ENCODE measurements at places on chromosomes 3 and 15.
A peak's percentile ranks its signal among the peaks of the same experiment; 100 is the strongest.

GRCh38 chr15:85772668-85773067, 22.1 kb downstream of the KLHL25 start:
- DNase-seq: peak; percentile 57

DNA sequence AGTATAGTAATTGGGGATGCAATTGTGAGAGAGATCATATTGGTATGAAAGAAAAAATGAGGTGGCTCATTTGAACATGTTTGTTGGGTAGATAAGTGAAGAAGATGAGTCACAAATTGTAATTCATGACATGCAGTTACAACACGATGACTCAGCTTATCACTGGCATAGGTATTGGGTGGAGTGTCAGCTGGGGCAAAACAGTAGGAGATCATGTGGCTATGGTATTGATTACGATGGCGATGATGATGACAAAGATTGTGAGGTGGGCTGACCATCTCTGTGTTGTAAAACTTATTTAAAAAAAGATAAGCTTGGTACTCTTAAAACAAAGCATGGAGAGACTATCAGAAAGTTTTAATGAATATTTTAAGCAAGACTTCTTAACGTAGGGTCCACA, 11.6 kb upstream of the DPH6 start:
- no peak for DNase-seq

- DNase-seq: no peak
These were observed 3.1 kb downstream of the SPRED1 start for GRCh38 chr15:38255690-38256089.

DNA sequence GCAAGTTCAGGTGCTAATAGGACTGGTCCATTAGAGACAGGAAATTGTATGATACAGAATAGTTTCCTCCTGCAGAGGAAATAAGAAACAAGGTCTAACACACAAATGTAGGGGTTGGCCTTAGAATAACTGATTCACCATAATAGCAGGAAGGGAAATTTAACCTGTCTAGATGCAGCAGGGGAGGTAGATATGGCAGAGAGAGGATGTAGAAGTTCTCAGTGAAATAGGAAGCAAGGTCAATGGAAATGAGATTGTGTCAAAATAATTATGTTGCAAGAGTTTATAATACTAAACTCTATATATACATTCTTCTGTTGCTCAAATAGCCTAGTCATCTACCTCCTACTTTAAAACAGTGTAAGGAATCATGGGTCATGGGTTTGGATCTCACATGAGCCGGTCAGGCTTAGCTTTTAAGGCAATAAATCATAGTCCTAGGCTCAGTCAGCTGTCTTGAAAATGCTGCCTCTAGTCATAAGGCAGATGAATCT, 17.0 kb downstream of the BCL2A1 start:
- no peak for DNase-seq

DNA sequence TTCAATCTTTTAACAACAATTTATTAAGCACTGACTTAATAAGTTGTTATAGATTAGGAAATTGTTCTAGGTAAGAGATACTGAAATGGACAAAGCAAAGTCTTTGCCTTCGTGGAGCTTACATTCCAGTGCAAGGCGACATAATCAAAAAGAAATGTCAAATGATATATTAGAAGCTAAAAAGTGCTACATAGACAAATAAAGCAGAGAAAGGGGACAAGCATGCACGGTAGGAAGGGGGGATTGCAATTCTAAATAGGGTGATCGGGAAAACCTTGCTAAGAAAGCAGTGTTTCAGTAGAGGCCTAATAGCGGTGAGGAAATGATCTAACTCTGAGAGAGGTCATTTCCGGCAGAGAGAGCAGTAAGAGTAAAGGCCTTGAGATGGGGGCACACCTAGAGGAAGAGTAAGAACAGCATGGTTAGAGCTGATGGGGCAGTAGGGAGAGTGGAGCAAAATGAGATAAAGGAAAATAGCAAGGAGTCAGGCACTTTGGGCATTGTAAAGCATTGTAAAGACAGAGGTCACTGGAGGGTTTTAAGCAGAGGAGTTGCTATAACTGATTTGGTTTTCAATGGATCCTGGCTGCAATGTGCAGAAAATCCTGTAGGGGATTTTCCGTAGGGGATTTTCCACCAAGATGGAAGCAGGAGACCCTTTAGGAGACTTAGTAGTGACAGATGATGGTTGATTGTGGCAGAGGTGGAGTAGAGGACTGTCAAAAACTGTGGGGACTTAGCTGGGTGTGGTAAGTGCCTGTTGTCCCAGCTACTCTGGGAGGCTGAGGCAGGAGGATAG, 71.7 kb upstream of the CFAP20DC start:
- DNase-seq: no peak

GRCh38 chr3:179760944-179761343, 108.1 kb downstream of the USP13 start:
- DNase-seq: no peak

- no peak for DNase-seq
These were observed 235.3 kb upstream of the MRPL3 start for GRCh38 chr3:131738095-131738494.

DNA sequence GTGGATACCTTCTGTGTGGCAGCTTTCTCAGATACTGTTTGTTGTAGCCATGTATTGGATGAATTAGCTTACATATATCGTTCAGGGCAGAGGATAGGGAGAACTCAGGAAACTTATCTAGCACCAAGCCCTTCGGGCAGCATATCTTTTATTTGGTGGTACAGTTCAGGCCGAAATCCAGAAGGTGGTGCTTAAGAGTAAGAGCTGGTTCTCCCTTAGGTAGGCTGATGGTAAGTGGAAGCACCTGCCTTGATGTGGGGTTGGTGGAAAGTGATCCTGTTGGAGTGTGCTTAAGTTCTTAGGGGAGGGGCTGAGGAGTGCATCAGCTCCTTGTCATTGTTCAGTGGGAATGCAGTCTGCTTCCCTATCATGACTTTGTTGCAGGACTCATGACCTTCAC, 187.5 kb downstream of the DOCK3 start:
- no peak for DNase-seq

GRCh38 chr3:43959498-43960447, 269.0 kb downstream of the ABHD5 start:
- DNase-seq: no peak

DNA sequence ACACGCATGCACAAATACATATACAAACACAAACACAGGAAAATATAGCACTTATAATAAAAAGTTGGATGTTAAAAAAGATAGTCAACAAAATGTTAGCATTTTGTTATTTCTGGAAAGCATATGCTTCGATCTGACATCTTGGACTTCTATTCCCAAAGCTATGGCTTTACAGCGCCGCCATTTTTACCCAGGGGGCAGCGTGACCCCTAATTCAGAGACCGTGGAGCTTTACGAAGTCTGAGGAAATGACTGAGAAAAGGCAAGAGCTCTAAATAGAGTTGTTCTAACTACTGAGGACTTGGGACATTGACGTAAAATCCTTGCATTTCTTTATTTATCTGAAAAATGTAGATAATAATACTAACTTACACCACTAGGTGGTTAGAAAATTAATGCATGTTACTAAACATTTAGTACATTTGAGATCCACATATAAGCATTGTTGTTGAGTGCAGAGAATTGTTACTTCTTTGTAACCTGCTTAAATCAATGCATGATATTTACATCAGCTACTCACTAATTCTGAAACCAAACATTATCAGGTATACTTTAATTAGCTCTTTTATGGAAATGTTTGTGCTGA, 155.4 kb downstream of the TP63 start:
- no peak for DNase-seq

GRCh38 chr15:99731336-99732123, 1.7 kb downstream of the LYSMD4 start:
- no peak for DNase-seq

- DNase-seq: peak; percentile 94
These were observed at the start of the genes CEP19 and PIGX for GRCh38 chr3:196711838-196712513. Gene CEP19, minus strand, starts transcription at chr3:196712250. Its CDS starts 3,593 bp downstream, at chr3:196708657. Gene PIGX, plus strand, starts transcription at chr3:196712377.

GRCh38 chr3:12810961-12811360, 14.5 kb downstream of the CAND2 start:
- DNase-seq: no peak

DNA sequence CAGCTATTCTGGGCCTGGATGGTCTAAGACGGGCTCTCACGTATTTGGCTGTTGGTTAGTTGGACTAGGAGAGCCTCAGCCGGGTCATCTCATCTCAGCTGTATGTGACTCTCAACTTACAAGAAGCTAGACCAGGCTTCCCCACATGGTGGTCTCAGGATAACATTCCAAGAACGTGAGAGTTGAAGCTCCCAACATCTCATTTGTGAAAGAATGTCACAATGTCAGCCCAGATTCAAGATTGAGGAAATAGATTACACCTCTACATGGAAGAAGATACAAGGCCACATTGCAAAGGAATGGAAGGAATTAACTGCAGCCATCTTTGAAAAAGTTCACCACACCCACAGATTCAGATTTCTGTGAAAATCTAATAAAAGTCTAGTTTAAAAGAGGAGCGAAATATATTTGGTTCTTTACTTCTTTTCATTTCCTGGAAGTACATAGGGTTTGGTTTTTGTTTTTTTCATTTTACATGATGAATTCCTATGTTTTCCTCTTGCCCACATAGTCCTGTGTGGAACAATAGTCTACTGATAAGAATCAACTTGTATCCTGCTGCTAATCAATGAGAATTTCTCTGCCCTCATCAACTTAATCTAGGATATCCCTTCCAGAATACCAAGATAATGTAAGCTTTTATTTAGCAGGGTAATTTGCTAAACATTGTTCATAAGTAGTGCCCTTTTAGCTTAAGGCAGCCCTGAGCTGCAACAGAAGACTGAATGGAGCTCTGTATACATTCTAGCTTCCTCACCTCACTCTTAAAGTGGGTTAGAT, 116.5 kb downstream of the CMSS1 start:
- no peak for DNase-seq

DNA sequence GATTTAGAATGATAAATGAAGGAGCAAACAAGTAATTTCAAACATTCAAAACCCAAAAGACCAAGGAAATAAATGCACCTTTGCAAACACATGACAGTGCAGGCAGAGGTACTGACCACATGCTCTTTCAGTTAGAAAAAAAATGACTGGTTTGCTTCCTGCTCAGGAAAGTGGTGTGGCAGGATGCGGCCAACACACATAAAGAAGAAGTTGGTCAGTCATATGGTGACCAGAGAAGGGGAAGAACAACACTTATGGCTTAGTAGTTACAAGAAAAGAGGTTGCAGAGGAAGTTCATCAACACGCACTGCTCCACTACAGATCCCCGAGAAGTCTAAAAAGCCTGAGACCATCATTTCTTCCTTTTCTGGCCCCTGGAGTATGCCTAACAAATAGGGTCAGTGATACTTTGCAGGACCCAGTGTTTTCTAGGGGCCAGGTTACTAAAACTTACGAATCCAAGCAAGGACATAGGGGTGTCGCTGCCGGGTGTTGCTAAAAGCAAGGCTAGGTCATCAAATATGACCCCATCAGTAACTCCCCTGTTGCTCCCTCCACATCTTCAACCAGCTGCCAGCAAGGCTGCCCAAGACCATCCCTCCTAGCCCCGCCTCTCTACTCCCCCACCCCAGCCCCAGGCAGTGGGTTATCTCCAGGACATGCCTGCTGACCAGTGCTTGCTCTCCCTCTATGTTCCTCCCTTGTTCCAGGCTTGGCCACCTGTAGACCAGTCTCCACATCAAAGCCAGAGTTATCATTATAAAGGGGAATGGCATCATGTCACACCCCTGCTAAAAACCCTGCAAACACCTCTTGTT, 11.2 kb downstream of the ATP8B4 start:
- peak; percentile 79 for DNase-seq

- DNase-seq: no peak
These were observed 72.1 kb upstream of the ITGA11 start for GRCh38 chr15:68503791-68504680.

GRCh38 chr3:155714295-155714718, 30.6 kb downstream of the PLCH1 start:
- no peak for DNase-seq

- no peak for DNase-seq
These were observed 69.6 kb upstream of the COL8A1 start for GRCh38 chr3:99568663-99569335.

GRCh38 chr3:50950591-50950990, 275.9 kb downstream of the DOCK3 start:
- no peak for DNase-seq

DNA sequence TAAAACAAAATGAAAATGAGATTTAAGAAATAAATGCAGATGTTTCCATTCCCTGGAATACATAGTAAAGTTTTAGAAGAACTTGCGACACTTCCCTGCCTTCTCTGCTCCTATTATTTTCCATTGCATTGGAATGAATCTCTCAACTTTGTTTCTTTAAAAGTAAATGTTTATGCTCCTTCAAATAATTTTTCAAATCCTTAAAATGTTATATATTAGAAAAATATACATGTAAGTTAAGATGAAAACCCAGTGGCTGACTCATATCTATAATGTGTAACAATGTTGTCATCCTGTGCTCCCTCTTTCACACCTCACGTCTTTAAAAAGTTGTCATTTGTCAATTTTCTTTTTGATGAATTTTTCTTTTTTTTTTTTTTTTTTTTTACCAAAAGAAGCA, 3.6 kb downstream of the RBMS3 start:
- DNase-seq: no peak

GRCh38 chr15:101101676-101102075, 150.2 kb downstream of the CHSY1 start:
- no peak for DNase-seq

DNA sequence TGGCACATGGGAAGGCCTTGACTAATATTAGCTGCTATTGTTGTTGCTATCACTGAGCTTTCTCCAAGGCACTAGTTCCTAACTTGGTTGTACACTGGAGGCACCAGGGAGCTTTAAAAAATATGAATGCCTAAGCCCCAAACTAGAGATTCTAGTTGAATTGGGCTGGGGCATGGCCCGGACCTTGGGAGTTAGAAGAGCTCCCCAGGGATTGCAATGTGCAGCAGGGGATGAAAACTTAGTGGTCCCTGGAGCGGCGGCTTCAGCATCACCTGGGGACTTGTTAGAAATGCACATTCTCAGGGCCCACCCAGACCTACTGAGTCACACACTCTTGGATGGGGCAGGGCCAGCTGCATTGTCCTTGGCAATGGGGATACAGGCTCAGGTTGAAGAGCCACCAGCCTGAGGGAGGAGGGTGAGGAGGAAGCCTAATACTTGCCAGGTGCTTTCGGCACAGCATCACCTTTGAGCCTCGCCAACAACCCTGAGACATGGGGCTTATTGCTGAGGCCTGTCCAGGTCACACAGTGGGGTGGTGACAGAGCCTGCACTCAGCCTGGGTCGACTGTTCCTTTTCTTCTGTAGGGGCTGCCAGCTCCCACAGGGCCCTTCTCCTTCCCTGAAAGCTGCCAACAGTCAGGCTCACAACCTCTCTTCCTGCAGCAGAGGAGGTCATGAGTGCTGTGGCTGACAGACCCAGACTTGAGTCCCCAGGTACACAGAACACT, 84.5 kb downstream of the ATP2B2 start:
- no peak for DNase-seq

GRCh38 chr3:77271306-77271705, 231.4 kb downstream of the ROBO2 start:
- no peak for DNase-seq

DNA sequence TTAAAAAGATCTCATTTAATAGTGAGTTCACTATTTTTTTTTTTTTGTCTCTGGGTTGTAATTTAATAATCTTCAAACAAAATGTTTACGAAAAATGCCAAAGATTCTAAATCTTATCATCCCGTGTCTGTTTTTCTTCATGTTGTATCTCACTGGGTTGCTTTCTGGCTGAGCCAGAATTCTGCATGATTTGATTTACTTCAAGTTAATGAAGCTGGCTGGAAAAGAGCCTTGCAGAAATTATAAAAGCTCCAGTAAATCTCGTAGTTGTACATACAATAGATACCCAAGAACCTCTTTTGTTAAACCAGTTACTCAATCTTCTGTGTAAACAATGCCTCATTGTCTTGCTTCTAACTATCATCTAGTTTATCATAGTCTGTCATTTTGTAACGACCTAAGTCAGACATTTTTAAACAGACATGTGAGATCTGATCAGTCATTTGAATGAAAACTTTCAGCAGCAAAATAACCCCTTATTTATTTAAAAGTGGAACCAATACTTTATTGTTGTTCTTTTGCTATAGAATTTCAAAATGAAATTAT, 249.0 kb downstream of the MCTP2 start:
- no peak for DNase-seq

Measured in Right ventricle myocardium inferior (tissue), 1 donor.